Right atrium auricular region (tissue), 2 donors: ENCODE measurements at places on chromosomes 11 and 22. TPM values are rescaled to one million over a fixed set of nuclear protein-coding genes. Genes with fewer than 3 reads are reported as not detected.

Gene IFITM10
- total RNA-seq: 0.37 TPM

Gene DKK3
- total RNA-seq: 2,934 TPM

Gene FGF19
- total RNA-seq: not detected

Gene TCIRG1
- 19.2 TPM for total RNA-seq

Gene FAM111B
- total RNA-seq: 0.20 TPM

Gene OPCML
- total RNA-seq: not detected

Gene TXN2
- 70.6 TPM for total RNA-seq

Gene TRIM29
- 0.85 TPM for total RNA-seq

- peak overlapping the region; percentile 70 for H3K27ac ChIP-seq
- H3K4me1 ChIP-seq: no peaks in the 10 kb centered on the region
- peaks cover 1% of the 10 kb centered on the region for H3K36me3 ChIP-seq
- peak overlapping the region; percentile 72 for H3K4me3 ChIP-seq
These were observed 516 bp downstream of the NEU3 start for GRCh38 chr11:74989260-74989638.

DNA sequence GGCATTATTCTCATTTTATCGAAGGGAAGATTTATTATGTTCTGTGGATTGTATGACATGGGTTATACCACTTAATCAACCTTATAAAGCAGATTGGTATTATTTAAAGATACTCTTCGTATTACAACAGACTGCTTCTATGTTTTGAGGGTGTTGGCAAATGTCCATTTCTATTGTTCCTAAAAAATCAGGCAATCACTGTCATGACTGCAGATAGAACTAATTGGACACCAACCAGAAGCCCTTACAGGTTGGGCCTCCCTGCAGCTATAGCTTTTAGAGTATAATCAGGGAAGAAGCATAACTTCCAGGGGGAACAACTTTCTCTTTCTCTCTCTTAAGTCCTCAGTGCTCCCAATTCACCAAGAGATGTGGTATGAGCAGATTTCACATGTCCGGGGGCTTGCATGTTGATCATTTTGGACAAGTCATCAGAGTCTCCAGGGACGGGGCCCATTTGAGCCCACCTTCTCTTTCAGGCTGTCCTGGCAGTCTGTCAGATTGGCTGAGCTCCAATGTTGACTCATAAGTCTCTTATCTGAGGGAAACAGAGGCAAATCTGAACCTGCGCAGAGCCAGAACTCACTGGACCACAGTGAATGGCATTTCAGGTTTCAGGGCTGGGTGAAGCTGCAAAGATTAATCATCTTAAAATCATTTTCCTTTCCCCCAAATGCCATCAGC is 264.0 kb upstream of the CCDC90B start:
- no peaks in the 10 kb centered on the region for H3K4me1 ChIP-seq
- no peaks in the 10 kb centered on the region for H3K36me3 ChIP-seq
- DNase-seq: no peak
- H3K4me3 ChIP-seq: no peak overlapping the region
- H3K27ac ChIP-seq: no peak overlapping the region
- no peaks in the 10 kb centered on the region for H3K27me3 ChIP-seq

DNA sequence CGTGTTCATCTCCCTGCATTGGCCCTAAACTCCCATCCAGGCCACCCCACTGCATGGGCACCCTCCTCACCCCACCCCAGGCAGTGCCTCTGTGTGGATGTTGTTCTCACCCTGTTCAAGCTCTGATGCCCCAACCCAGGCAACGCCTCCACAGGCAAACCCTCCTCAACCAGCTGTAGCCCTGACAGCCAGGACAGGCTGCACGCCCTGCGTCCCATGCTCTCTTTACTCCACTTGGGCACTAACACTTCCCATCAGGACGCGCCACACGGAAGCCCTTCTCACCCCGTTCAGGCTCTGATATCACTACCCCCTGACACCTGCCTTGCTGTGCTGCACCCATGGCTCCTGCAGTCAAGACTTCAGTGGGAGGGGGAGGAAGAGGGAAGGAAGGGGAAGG is 47.9 kb downstream of the KCNJ1 start:
- no peak overlapping the region for H3K27ac ChIP-seq
- no peaks in the 10 kb centered on the region for H3K36me3 ChIP-seq
- no peak overlapping the region for H3K4me3 ChIP-seq

DNA sequence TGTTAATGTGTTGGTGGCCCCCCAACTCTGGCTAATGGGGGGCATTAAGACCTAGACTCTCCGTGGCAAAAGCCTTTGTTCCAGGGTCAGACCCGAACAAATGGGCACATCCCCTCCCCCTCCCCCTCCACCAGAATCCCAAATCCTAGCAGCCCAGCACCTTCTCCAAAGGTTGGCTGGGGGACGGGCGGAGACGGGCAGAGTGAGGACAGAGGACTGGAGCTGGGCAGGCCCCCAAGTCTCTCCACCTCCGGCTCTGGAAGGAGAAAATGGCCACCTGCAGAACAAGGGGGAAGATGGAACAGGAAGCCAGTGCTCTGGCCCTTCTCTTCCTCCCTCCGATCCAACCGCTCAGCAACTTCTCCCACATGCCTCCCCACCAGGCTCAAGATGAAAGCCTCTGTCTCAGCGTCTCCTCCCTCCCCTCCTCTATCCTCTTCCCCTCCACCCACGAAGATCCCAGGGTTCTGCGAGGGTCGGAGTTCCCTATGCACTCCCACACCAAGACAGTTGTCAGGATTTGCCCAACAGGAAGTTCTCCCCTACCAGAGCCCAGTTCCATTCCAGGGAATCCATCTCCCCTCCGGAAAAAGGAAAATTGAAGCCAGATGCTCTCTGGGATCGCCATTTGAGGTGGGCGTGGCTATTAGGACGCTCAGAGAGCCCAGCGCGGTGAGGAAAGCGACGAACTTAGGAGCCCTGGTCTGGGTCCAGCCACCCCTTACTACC is 20.1 kb downstream of the ADA2 start:
- DNase-seq: no peak
- peak overlapping the region; percentile 64 for H3K27ac ChIP-seq
- no peaks in the 10 kb centered on the region for H3K27me3 ChIP-seq
- peak overlapping the region; percentile 52 for H3K4me3 ChIP-seq
- no peaks in the 10 kb centered on the region for H3K36me3 ChIP-seq

GRCh38 chr22:46006379-46007002 is 29.5 kb upstream of the WNT7B start:
- DNase-seq: peak; percentile 96
- H3K36me3 ChIP-seq: no peaks in the 10 kb centered on the region
- H3K27me3 ChIP-seq: no peaks in the 10 kb centered on the region

GRCh38 chr22:37245740-37246139 is 1.7 kb upstream of the RAC2 start:
- no peaks in the 10 kb centered on the region for H3K36me3 ChIP-seq
- H3K27ac ChIP-seq: no peak overlapping the region
- H3K27me3 ChIP-seq: peaks cover 5% of the 10 kb centered on the region
- no peak for DNase-seq
- H3K4me1 ChIP-seq: peaks cover 7% of the 10 kb centered on the region

- no peak for DNase-seq
- H3K4me1 ChIP-seq: no peaks in the 10 kb centered on the region
- no peak overlapping the region for H3K27ac ChIP-seq
- H3K36me3 ChIP-seq: no peaks in the 10 kb centered on the region
- H3K4me3 ChIP-seq: no peak overlapping the region
These were observed 24.0 kb upstream of the SC5D start for GRCh38 chr11:121268581-121268980.

DNA sequence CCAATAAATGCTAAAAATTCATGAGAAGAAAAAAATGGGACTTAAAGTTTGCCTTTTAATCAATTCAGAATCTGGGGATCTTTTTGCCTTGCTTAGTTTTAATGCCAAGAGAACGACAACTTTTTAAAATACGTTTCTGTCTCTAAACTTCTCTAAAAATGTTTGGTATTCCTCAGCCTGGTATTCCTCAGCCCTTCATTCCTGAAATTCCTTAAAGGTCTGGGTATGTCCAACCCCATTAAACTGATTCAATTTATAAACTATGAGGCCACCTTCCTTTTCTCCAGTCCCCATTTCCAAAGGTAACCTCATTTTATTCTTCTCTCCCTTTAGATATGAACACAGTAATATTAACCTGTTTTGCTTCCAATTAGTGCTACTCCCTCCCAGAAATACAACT is 16.6 kb downstream of the POLA2 start:
- no peak for DNase-seq
- peaks cover 10% of the 10 kb centered on the region for H3K36me3 ChIP-seq
- no peak overlapping the region for H3K4me3 ChIP-seq
- H3K4me1 ChIP-seq: peaks cover 14% of the 10 kb centered on the region
- H3K27me3 ChIP-seq: no peaks in the 10 kb centered on the region
- H3K27ac ChIP-seq: peak overlapping the region; percentile 59

DNA sequence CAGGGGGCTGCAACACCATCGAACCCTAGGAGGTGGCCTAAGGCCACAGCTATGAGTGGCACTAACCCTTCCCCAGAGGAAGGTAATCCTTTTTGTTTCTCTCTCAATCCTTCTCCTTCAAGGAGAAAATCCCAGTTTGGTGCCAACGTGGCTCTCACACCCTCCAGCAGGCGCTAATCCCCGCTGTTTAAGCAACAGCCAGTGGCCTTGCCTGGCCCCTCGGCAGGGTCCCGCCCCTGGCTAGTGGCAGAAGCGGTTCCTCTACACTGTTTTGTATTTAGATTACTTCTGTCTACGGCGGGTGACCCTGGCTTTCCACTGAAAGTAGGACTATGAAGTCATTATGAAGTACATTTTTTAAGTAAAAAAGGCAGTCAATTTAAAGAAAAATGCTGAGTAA is 15.5 kb downstream of the GNAZ start:
- H3K4me1 ChIP-seq: no peaks in the 10 kb centered on the region
- no peak overlapping the region for H3K27ac ChIP-seq
- DNase-seq: no peak
- H3K4me3 ChIP-seq: no peak overlapping the region

DNA sequence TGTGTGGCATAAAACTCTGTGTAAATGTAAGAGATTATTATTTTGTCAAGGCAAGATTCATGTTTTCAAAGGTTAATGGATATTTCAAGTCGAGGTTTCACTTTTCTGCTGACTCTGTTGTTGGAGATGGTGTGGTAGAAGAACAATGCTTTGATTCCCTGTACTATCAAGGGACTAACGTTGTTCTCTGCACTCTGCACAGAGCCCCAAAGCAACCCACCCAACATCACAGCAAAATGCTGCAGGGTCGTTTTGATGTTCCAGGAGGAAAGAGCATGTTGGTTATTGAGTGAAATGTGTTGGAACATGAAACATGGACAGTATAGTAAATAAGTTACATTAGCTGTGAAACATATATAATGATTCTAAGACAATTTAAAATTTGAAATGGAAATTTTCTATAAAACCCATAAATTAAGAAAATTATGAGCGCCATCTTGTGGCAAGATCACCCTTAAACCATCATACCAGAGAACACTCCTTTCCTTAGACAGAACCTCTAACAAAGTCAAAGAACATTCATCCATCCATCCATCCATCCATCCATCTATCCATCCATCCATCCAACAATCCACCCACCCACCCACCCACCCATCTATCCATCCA is 164.4 kb upstream of the ZBED5 start:
- DNase-seq: no peak
- no peaks in the 10 kb centered on the region for H3K36me3 ChIP-seq
- H3K27ac ChIP-seq: no peak overlapping the region
- no peaks in the 10 kb centered on the region for H3K4me1 ChIP-seq
- no peak overlapping the region for H3K4me3 ChIP-seq

DNA sequence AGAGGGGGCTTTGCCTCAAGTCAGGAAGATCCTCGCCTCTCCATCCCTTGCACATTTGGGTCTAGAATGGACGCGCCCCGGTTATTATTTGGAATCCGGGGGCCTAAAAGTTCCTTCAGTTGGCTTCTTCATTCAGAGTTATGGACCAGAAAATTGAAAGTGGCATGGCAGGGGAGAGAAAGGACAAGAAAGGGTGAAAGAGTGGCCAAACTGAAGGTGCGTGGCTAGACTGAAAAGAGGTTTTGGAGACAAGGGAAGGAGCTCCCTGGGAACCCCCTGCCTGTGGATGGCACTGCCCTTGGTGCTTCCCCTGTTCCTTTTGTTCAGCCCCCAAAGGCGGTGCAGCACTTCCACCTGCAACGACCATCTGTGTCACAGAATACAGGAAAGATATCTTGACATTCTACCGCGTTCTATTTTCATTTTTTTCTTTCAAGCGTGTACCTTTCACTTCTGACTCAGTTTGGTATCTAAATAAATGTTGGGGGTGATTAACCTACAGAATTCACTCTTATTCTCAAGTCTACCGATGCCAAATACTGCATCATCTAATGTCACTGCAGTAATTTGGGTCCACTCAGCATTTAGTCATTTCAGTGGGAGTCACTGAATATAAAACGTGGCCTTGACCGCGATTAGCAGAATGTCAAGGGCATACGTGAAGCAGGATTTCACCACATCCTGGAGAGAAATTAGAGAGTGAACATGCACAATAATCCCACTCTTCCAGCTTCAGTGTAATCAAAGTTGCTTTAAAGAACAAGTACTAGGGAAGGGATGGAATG is 88.1 kb upstream of the ARHGAP32 start:
- peak overlapping the region; percentile 49 for H3K4me3 ChIP-seq
- no peaks in the 10 kb centered on the region for H3K4me1 ChIP-seq
- H3K27me3 ChIP-seq: no peaks in the 10 kb centered on the region
- H3K27ac ChIP-seq: peak overlapping the region; percentile 61
- H3K36me3 ChIP-seq: no peaks in the 10 kb centered on the region

GRCh38 chr11:127061947-127062346 is 61.4 kb upstream of the KIRREL3 start:
- H3K36me3 ChIP-seq: no peaks in the 10 kb centered on the region
- no peak overlapping the region for H3K27ac ChIP-seq
- no peak for DNase-seq
- peaks cover 10% of the 10 kb centered on the region for H3K4me1 ChIP-seq
- no peak overlapping the region for H3K4me3 ChIP-seq

DNA sequence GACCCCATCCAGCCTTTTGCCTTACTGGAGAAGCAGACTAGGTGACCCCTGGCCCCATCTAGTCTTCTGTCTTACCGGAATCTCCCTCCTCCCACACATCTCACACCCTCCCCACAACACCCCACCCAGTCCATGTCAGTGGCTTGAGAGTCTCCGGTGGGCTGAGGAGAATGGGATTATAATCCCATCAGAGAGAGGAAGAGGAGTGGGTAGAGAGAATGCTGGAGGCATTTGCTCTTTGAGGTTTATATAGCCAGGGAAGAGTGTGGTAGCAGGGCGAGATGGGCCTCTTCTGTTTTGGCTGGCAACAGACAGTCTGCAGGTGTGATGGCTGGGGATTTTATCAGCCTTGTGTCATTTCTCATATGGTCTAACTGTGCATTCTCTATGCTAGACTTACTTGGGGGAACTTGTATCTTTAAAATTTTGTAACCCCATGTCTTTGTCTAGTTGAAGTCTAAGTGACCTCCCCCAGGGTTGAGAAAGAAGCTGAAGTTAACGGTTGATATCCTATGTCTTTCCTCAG is 50.3 kb downstream of the GRAMD1B start:
- H3K4me1 ChIP-seq: peaks cover 3% of the 10 kb centered on the region
- no peak overlapping the region for H3K4me3 ChIP-seq
- no peaks in the 10 kb centered on the region for H3K27me3 ChIP-seq
- no peaks in the 10 kb centered on the region for H3K36me3 ChIP-seq

GRCh38 chr11:11665407-11665806 is 43.6 kb upstream of the GALNT18 start:
- no peaks in the 10 kb centered on the region for H3K36me3 ChIP-seq
- no peak overlapping the region for H3K4me3 ChIP-seq
- H3K27ac ChIP-seq: no peak overlapping the region
- no peak for DNase-seq
- H3K27me3 ChIP-seq: no peaks in the 10 kb centered on the region

- H3K36me3 ChIP-seq: peaks cover 23% of the 10 kb centered on the region
- no peak overlapping the region for H3K27ac ChIP-seq
- H3K4me1 ChIP-seq: peaks cover 20% of the 10 kb centered on the region
- no peak for DNase-seq
- H3K4me3 ChIP-seq: no peak overlapping the region
- H3K27me3 ChIP-seq: no peaks in the 10 kb centered on the region
These were observed 4.6 kb downstream of the GATD1 start for GRCh38 chr11:772429-773390.

- DNase-seq: peak; percentile 85
- no peaks in the 10 kb centered on the region for H3K4me1 ChIP-seq
- H3K27ac ChIP-seq: peak overlapping the region; percentile 83
- no peaks in the 10 kb centered on the region for H3K27me3 ChIP-seq
These were observed 3.9 kb upstream of the SCN2B start for GRCh38 chr11:118180300-118180703.
